ENCODE measurements at places on chromosomes 3 and 15.

DNA sequence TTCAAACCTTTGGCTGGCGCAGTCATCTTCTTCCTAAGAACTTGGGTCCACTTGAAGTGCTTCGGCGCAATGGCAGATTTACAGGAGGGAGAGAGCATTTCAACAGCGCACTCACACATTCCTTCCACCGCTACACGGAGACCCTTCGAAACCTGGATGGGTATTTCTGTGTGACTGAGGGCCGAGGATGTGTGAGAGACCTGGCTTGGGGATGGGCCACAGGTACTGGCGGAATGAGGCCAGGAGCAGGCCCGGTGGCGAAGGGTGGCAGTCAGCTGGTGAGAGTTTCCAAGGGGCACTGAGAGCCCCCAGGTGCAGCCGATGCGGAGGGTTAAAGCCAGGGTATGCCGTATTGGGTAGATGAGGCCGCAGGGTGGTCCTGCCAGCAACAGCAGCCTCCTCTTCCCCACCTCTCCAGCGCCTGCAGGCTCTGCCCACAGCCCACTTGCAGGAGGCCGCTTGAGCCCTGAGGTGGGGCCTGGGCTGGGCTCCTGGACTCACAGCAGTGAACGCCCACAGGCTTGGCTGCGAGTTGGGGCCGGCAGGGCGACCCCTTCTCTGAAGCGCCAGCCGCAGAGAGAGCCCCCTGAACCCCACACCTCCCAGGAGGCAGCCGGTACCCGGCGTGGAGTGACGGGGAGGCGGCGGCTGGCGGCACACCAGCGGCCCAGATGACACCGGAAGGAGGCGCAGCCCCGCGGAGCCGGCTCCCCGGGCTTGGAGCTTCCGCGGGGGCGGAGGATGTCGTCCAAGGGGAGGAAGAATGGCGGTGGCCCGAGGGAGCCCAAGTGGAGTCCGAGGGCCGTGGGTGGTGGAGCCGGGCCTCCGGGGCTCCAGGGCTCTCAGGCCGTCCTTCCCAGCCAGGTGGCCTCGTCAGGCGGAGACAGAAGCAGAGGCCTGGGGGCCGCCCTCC lies 166.5 kb downstream of the NSMCE3 start:
- no peak for DNase-seq

- no peak for DNase-seq
Observed at GRCh38 chr3:134369231-134369741, 5.0 kb downstream of the AMOTL2 start.

GRCh38 chr15:71649894-71650293 lies 160.5 kb upstream of the NR2E3 start:
- DNase-seq = no peak

DNA sequence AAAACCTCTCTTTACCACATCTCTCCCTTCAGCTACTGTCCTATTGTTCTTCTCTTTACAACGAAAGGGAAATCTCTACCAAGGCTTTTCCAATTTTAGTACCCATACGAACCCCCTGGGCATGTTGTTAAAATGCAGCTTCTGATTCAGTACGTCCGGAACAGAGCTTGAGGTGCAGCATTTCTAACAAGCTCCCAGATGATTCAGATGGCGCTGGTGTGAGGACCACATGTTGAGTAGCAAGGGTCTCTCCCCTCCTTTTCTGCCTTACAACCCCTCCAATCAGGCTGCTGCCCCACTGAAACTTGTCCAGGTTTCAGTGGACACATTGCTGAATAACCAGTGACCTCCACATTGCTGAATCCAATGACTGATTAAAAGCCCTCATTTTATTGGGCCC lies 177.1 kb upstream of the FEZF2 start:
- no peak for DNase-seq

- no peak for DNase-seq
Observed at GRCh38 chr3:58333206-58334012, 717 bp downstream of the PXK start.

DNA sequence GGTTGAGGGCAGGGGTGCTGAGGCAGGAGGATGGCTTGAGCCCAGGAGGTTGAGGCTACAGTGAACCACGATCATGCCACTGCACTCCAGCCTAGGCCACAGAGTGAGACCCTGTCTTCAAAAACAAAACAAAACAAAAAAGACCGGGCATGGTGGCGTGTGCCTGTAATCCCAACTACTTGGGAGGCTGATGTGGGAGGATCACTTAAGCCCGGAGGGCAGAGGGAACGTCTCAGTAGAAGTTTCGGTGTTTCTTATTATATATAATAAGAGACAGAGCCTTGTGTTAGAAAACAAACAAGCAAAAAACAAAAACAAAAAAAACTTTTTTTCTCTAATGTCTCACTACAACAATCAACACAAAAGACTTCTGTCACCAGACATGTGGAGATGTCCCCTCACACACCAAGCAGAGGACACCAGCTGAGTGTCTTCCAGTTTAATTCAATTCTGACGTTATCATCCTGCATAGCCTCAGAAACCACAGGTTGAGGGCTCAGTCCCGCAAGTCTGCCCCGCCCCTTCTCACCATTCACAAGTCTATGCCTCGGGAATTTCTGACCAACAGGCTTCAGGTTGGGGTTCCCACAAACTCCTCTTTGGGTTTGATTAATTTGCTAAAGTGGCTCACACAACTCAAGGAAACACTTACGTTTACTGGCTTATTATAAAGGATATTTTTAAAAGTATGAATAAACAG lies 24.0 kb upstream of the EIF4A2 start:
- DNase-seq = no peak

DNA sequence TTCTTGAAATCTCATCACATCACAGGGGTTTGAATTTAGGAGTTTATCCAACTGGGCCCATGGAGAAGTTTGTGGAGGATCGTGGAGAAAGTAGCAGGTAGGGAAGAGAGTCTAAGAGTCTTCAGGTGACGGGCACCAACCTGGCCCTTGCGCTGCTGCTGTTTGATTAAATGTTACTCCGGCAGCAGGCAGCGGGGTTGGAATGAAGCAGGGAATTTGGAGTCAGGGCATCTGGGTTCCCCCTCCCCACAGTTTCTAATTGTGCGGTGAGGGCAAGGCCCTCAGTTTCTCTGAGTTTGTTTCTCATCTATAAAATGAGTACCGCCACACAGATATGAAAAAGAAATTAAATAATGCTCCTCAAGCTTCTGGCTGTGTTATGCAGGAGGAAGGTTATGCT lies 182.9 kb upstream of the RGMA start:
- no peak for DNase-seq

DNA sequence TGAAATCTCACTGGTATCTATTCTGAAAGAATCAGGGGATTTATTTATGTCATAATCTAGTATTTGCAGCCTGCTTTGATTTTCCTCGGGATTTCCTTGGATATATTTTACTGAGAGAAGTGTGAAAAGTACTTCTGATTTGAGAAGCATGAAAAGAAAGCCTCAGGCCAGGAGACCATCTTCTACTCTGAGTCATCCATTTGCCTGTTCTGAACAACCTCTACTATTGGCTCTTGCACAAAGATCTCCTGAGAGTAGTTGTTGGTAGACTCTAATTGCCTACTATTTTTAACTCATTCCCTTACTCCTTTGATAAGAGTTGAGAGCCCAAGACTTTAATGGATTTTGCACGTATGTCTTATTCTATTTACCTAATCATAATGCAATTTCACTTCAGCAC lies 318.9 kb downstream of the BCHE start:
- no peak for DNase-seq

GRCh38 chr3:98763076-98763475 lies at the start of gene ST3GAL6:
TSS of gene ST3GAL6 (plus strand) at chr3:98763340. CDS start at chr3:98768441, 5,101 bp downstream.
- no peak for DNase-seq

GRCh38 chr3:195227871-195228270 lies 43.1 kb downstream of the XXYLT1 start:
- DNase-seq = no peak

- no peak for DNase-seq
Observed at GRCh38 chr3:61250784-61251173, 473 bp downstream of the FHIT start.

DNA sequence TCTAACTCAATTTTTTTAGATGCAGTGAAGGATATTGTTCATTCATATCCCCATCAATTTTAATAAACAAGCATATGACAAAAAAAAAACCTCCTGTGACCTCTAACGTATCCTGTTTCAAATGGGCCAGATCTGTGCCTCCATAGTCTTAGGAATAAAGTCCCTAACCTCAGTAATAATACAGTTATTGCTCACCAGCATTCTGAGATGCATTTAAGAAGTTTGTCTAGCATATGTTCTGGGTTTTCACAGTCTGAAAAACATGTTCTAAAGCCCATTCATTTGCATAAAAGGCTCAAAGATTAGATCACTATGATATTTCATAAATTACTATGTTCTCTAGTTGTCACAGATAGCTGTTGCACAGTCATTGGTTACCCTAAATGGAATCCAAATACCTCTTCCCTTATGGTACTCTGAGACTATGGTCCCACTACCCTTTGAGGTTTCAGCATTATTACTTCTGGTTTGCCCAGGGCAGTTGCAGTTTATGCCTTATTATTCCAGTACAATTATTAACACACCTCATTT lies 190.1 kb downstream of the ZIC4 start:
- DNase-seq = no peak

- DNase-seq = no peak
Observed at GRCh38 chr15:69539345-69539744, 86.7 kb downstream of the RPLP1 start.

DNA sequence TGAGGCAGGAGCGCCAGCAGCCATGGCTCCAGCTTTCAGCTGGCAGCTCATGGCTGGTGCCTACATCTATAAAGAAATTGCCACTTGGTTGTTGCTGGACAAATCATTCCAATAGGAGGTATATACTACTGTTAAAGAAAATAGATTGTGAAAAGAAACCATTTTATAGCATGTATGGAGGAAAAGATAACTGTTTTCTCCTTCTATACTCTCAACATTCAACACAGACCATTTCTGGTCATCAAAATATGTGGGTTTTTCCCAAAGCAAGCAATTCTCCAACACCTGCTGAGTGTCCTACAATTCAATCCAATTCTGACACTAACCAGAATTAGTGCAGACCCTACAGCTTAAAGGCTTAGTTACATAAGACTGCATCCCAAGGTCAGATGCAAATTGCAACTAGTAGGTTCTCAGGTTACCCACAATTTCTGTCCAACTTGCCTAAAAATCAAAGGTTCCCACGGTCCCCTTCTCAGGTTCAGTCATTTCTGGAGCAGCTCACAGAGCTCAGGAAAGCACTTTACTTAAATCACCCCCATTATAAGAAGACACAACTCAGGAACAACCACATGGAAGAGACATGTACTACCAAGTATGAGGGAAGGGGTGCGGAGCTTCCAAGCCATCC lies 42.4 kb upstream of the STRIT1 start:
- no peak for DNase-seq

DNA sequence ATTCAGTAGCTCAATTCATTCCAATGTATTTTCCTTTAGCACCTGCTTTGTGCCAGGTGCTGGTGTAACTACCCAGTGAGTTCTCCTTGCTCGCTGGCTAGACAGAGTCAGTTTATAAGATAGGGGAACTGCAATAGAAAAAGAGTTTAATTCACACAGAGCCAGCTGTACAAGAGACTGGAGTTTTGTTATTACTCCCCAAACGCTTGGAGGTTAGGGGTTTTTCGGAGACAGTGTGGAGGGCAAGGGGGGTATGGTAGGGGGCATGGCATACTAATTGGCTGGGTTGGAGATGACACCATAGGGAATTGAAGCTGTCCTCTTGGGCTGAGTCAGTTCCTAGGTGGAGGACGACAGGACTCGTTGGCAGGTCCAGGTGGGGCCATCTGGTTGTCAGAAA lies 5.4 kb upstream of the CFAP91 start:
- no peak for DNase-seq

GRCh38 chr15:51621155-51621765 lies 1.3 kb downstream of the DMXL2 start:
- DNase-seq = no peak

DNA sequence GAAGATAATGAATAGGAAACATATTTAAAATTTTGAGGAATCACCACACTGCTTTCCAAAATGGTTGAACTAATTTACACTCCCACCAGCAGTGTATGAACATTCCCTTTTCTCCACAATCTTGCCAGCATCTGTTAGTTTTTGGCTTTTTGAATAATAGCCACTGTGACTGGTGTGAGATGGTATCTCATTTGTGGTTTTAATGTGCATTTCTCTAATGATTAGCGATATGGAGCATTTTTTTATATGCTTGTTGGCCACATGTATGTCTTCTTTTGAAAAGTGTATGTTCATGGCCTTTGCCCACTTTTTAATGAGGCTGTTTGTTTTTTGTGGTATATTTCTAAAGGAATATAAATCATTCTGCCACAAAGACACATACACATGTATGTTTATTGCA lies 166.3 kb downstream of the NECTIN3 start:
- no peak for DNase-seq

DNA sequence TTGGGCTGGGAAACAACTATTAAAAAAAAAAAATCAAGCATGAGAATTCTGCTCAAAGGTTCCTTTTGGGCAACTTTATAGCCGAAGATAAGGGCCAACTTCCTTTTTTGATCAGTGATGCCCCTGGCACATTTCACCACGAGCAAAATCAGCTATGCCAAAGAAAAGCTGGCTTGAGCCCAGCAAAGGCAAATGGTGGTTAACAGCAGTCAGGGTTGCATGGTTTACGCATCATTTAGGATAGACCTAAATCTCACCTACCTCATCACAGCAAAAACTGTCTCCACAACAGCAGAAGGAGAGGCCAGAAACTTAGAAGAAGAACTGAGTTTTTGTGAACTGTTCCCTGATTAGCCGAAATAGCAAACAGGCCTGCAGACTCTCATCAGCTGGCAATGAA lies 220.1 kb upstream of the CDIN1 start:
- DNase-seq = no peak

GRCh38 chr3:57903124-57903890 lies 104.9 kb upstream of the FLNB start:
- DNase-seq = no peak

DNA sequence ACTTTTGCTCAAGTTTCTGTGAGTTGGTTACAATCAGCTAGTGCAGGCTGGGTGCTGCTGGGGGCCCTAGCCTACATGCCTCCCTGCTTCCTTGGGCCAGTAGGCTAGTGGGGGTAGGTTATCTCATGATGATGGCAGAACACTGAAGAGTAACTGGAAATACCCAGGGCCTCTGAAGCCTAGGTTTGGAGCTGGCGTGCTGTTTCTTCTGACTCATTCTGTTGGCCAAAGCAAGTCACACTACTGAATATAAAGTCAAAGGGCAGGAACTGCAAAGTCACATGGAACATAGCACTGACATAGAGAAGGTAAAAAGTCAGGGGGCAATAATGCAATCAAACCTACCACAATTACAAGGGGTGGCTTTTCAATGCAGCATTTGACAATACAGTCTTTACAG lies 34.5 kb downstream of the RASGRP1 start:
- DNase-seq = no peak

GRCh38 chr3:54970895-54971294 lies 43.0 kb upstream of the LRTM1 start:
- no peak for DNase-seq

All from activated naive CD4-positive, alpha-beta T cell (primary cell).